ENCODE measurements at places on chromosomes 3 and 15. TPM values are rescaled to one million over a fixed set of nuclear protein-coding genes. Genes with fewer than 3 reads are reported as not detected.
A peak's percentile ranks its signal among the peaks of the same experiment; 100 is the strongest.

- peak; percentile 63 for DNase-seq
Measured at GRCh38 chr15:98650417-98651035, 2.2 kb downstream of the IGF1R start.

GRCh38 chr3:55551644-55552043 lies 64.5 kb upstream of the WNT5A start:
- no peak for DNase-seq

DNA sequence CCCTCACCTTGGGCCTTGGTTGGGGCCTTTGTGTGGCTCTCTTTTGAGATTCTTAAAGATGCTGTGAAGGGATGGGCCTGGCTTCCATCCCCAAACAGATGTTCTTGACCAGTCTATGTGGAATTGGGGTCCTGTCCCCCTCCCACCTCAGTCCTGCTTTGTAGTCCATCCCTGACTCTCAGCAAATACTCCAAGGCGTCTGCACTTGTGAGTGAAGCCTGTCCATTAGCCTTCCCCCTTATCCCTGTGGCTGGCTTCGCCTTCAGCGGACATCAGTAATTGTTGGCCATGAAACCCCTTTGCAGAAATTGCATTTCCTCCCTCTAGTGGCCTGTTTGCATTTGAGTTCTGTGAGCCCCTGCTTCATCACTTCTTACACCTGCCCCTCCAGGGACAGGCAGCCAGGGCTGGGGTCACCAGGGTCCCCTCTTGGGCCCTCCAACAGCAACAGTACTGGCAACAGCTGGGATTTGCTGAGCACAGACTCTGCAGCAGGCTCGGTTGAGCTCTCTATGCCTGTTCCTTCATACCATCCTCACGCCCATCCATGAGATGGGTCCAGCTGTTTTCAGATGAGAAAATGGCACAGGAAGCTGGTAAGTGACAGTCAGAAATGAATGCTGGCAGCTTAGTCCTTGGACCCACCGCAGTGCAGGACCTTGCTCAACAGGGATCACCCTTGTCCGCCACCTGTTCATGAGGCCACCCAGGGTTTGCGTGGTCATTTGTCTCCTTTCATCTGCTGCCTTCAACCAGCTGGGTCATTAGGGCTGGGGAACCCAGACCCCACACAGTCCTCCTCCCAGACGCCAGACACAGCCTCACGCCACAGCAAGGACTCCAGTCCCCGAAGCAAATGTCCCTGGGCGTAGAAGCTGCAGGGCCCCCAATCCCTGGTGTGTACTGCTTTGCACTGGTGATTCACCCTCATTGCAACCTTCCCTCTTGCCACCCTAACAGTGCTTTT lies 8.9 kb upstream of the LRRK1 start:
- no peak for DNase-seq

DNA sequence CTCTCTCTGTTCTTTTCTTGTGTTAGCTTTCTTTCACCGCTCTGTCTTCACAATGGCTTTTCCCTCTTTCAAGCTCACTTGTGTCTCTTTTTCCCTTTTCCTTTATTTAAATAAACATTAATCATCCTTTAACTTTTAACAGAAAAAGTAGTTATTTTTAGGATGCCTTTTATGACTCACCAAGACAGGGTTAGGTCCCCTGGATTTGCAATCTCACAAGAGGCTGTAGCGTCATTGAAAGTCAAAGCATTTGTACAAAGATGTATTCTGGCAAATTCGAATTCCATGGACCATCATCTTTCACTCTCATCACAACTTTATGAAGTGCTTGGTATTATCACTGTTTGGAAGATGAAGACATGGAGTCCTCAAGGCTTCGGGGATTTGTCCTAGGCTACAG lies 34.8 kb upstream of the MCTP2 start:
- DNase-seq: no peak

DNA sequence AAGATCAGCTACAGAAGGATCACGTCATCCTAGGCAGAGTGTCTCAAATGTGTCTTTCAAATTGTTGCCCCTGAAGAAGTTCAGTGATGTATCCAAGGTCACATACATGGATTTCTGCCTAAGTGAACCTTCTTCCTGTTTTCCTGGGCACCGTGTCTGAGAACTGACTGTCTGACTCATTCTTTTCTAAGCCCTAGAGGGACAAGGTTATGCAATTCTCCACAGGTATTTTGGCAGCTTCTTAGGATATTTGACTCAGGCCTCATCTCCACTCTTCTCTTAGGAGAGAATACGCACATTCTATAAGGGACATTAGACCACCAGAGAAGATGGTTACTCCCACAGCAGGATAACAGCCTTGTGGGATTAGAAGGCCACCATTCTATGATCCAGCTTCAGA lies 391.9 kb upstream of the THBS1 start:
- DNase-seq: peak; percentile 92

DNA sequence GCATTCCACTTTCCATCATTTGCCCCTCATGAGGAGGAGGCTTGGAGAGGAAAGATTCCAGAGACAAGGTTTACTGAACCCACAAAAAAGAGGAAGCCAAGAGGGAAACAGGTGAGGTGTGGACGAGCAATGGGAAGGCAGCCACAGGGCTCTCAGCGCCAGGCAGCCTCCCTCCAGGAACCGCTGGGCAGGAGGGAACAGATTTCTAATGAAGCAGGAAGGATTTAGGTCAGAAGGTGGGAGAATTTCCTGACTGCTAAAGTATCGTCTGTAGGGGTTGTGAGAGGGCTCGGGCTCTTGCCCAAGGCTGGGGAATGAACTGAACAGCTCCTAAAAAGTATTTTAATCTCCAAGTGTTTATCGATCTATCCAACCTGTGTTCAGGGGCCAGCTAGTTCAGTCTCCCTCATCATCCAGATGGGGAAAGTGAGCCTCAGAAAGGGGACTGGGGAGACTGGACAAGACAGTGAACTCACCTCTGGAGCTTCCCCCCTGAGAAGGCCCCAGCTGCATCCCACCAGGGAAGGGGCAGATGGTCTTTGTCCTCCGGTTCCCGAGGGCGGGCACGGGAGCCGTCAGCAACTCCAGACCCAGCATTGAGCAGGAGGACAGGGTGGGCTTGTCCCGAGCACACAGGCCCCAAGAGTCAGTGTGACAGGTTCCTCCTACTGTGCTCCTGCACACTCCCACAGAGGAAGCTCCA lies 10.5 kb downstream of the LOXL1 start:
- no peak for DNase-seq

DNA sequence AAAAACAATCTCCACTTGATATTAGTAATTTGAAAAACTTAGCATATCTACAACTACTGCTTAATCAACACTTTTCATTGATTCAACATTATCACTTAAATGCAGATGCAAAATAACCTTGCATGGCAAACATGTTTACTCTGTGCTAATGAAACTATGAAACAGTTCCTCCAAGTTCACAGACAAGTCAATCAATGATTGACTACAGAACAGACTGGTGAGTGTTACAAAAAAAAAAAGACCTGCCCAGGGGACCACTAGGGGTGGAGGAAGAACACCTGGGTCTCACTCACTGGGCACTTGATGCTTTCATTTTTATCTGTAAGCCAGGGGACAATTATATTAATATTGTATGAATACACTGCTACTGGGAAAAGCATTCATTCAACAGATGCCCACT lies 4.3 kb upstream of the NR2C2 start:
- no peak for DNase-seq

- no peak for DNase-seq
Measured at GRCh38 chr15:83700082-83700481, 46.2 kb downstream of the ADAMTSL3 start.

DNA sequence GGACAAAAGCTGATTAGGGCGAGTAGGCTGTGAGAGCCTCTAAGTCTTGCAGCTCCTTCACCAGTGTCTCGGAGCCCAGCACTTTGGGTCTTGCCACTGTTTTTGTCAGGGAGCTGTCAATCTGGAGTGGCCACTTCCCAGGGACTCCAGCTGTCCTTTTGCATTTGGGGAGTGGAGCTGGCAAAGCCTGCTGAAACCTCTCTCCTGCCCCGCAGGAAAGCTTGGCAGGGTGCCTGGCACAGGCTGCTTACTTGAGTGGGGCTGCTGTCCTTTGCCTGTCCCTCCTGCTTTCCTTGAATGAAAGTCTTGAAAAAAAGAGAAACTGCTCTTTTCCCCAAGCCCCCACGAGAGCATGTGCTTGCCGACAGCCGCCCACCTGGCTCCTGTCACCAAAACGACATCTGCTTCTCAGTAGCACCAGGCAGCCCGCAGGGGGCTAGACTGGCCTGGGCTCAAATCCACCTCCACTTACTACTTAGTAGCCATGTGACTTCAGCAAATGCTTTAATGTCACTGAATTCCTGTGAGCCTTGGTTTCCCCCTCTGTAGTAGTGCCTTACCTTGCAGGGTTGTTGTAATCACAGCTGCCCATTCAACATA lies 13.7 kb downstream of the USP13 start:
- DNase-seq: peak; percentile 15

DNA sequence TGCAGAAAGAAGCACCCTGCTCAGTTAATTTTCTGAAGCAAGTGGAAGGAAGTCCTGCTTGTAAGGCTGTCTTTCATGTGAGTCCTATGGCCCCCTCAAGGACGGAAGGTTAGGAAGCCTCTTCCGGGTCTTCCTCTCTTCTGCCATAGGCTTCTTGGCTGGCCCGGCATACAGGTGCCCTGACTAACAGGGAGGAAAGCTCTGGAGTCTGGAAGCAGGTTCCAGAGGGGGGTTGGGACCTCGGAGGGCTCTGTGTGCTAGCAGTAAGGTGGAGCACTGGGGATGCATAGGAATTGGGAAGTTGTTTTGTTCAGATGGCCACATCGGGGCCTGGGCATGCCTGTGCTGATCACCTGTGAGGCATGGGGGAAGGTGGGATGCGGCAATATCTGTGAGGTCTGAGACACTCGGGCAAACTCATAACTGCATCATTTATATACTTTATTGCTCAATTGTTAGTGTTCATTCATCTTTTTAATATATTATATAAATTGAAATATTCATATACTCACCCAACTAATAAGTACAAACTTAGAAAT lies 49.6 kb downstream of the TRAK1 start:
- no peak for DNase-seq

GRCh38 chr15:66294932-66295235 lies 1.5 kb downstream of the DIS3L start:
- peak; percentile 60 for DNase-seq

- DNase-seq: no peak
Measured at GRCh38 chr3:31925271-31925630, 55.8 kb downstream of the OSBPL10 start.

DNA sequence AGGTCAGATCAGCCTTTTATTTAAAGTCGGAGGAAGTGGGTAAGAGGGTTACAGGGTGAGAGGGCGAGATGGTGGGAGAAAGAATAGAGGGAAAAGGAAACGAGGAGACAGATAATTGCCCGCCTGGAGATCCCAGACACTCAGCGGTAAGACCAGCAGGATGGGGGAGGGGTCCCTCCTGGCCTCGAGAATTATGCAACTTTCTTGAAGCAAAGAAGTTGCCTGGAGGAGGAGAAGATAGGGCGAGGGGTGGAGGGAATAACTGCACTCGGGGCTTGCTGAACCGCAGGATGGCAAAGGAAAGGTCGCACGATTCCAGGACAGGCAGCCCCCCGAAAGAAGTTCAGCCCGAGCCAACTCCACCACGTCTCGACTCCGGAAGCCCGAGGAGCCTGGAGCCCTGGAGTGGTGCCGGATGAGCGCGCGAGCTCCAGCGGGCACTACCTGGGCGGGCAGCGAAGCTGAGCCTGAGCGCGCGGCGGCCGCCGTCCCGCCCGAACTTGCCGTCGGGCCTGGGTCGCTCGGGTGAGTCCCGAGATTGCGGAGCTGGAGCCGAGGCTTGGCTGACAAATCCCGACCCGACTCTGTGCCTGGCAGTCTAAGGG lies 402 bp downstream of the WWTR1 start:
- peak; percentile 86 for DNase-seq

GRCh38 chr3:56783644-56784447 lies 17.9 kb downstream of the ARHGEF3 start:
- DNase-seq: peak; percentile 73

DNA sequence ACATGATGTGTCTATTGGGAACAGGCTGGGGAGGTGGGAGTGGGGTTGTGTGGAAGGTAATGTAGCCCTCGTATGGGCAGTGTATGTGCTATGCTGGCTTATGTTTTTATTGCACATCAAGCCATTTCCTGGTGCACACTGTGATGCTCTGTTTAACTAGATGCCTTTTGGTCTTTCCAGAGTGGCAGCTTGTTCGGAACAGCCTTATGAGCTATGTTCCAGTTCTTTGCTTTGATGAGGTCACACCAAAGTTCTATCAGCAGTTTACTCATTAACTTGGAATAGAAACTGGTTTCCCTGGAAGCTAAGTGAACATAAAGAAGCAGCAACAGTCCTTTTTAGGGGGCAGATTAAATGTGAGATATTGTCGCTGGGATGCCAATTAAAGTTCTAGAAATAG lies 133.9 kb downstream of the DIPK2A start:
- no peak for DNase-seq

DNA sequence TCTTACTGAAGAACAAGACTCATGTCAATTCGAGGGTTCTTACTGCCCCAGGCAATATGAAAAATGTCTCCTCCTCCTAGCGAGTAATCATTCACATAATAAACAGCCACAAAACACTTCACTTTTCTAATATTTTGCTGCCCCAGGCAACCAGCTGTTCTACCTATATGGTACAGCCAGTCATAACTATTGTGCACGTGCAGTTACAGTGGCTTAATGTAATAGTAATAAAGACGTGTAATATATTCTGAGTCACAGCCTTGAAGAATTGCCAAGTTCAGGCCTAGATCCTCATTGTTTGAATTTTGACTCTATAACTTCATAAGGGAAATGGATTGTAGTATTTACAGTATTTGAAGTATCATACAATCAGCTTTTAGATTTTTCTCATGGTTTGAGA lies 1250.0 kb upstream of the GBE1 start:
- DNase-seq: no peak

- DNase-seq: peak; percentile 58
Measured at GRCh38 chr3:133443649-133444422, 44.0 kb downstream of the BFSP2 start.

DNA sequence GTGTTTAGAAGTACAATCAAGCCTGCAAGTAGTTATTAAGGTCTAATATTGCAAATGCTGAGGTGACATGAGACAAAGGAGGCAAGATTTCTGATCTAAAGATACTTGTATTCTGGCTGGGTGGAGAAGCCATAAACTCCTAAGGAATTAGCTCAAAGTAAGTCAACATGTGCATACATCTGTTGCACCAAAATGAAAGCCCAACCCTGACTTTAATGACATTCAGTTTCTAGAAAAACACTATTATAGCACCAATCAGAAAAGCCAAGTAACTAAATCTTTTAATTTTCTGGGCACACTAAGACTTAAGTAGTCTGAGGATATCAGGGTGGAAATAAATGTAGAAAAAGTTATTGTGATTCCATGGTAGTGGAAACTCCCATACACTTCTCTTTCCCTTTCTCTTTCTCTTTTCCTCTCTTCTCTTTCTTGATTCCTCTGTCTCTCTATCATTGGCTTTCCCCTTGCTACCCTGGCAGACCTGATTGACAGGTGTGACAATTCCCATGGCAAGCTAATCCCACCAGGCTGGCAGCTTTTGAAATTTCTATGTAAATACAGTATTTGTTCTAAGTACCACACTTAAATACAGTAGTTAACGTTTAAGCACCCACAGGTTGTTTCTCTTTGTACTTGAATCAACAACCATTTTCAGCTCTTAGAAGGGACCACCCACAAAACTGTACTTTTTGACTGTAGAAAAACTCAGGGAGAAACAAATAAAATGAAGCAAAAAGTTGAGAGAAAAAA lies 528.4 kb upstream of the SEMA6D start:
- DNase-seq: no peak

- peak; percentile 14 for DNase-seq
Measured at GRCh38 chr15:79702621-79703020, 194.2 kb downstream of the MTHFS start.

The PARP16 gene
- total RNA-seq: 3.8 TPM

The NR1I2 gene
- total RNA-seq: not detected

The SERPINI2 gene
- not detected for total RNA-seq

The PP2D1 gene
- total RNA-seq: not detected

The SOX14 gene
- not detected for total RNA-seq

The RAD54L2 gene
- 14.2 TPM for total RNA-seq

The GABRA5 gene
- 0.22 TPM for total RNA-seq

The LDHAL6B gene
- total RNA-seq: not detected

The GRM7 gene
- total RNA-seq: not detected

Measured in GM23248 (cell line).